Posterior vena cava (tissue), 2 donors: ENCODE measurements at places on chromosomes 1 and 21. TPM values are rescaled to one million over a fixed set of nuclear protein-coding genes. Genes with fewer than 3 reads are reported as not detected.

GRCh38 chr1:65623895-65624294 is 168.8 kb upstream of the PDE4B start:
- DNase-seq = no peak

GRCh38 chr1:75808921-75809320 is 12.2 kb downstream of the MSH4 start:
- no peak for DNase-seq

DNA sequence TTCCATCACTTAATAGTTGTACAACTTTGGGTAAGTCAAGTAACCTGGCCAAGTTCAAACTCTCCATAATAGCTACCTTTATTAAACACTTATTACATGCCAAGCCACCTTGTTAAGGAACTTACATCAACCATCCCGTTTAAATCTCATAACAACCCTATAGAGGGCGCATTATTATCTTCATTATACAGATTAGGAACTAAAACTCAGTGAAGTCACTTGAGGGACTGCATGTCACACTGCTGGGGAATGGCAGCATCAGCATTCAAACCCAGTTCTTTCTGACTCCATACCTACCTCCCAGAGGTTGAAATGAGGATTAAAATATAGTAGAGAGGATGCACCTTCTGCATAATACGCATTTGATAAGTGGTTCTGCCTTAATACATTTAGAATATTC is 47.1 kb upstream of the PLA2G2C start:
- no peak for DNase-seq

DNA sequence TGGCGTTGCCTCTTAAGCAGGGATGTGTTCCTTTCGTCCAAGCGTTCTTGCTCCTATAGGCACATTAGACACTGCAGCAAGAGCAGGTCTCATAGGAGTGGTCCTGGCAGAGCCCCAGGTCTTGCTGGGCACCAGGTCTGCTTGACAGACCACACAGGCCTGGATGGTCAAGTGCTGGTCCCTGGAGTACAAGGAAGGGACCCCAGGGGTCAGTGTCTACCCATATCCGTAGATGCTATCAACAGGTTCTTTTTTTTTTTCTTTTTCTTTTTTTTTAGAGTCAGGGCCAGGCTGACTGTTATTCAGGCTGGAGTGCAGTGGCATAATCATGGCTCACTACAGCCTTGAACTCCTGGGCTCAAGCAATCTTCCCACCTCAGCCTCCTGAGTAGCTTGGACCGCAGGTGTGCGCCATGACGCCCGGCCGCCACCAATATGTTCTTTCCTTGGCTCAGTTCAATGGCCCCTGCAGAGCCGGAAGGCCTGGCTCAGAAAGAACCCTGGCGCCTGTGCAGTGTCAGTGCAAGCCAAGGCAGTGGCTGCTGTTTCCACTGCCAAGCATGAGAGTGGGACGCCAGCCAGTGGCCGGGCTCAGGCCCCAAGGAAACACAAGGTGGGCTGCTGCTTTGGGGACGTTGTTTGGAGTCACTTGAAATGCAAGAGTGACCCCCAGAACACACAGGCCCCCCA is 10.0 kb upstream of the TNFRSF8 start:
- DNase-seq = no peak

GRCh38 chr1:116128664-116129063 is 17.5 kb downstream of the MAB21L3 start:
- no peak for DNase-seq

DNA sequence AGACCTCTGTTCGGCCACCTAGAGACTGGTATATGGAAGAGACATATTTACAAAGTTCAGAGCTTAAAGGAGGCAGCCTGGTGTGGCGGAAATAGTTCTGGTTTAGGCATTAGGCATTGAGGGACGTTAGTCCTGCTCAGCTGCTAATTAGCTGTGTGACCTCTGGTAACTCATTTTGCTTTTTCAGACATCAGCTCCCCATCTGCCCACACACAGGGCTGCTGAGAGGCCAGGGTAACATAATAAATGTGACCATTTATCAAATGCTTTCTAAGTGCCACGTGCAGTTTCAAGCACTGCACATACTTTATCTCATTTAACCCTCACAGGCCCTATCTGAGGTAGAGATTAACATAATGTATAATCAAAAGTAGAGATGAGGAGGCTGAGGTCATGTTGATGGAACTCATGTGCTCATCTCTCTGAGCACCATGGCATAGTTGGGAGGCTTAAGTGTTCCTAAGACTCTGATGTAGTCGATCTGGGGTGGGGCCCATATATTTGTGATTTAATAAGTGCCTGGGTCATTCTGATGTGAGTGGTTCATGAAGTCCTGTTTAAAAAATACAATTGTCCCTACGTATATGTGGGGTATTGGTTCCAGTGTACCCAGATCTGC is 267.2 kb upstream of the PLXNA2 start:
- no peak for DNase-seq

GRCh38 chr1:55893155-55893554 is 678.0 kb upstream of the USP24 start:
- DNase-seq = no peak

DNA sequence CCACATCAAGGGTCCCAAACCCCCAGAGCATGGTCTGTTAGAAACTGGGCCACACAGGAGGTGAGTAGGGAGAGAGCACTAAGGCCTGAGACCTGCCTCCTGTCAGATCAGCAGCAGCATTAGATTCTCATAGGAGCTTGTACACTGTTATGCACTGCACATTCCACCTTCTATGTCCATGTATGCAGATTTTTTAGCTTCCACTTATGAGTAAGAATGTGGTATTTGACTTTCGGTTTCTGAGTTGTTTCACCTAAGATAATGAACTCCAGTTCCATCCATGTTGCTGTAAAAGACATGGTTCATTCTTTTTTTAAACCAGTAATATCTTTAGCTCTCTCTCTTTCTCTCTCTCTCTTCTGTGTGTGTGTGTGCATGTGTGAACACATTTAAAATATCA is 663 bp upstream of the GBP6 start:
- no peak for DNase-seq

- no peak for DNase-seq
Measured at GRCh38 chr1:242139442-242139841, 140.5 kb upstream of the MAP1LC3C start.

DNA sequence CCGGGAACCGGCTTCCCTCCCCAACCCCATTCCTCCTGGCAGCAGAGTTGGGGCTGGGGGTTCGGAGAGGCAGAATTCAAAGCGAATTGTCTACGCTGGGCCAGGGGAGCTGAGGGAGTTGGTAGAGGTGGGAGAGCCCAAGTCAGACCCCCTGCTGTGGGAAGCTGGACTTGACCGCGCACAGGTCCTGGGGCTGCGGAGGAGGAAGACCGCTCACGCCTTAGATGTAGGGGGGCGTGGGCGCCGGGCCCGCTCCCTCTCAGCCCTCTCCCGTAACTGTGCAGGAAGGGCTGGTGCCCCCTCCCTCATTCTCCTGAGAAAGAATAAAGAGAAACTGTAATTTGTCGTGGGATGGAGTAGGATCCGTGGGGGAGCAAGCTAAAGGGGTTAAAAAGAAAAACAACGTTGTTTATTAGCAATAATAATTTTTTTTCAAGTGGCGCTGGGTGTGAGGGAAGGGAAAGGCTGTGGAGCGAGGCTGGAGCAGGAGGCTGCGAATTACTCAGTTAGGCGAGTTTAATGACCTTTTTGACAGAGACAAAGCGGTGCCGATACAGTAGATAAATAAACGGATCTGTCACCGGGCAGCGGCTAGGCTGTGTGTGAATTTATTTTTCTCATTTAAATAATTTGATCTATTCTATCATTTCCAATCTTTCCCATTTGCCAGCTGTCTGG is 838 bp upstream of the GRIK3 start:
- no peak for DNase-seq

DNA sequence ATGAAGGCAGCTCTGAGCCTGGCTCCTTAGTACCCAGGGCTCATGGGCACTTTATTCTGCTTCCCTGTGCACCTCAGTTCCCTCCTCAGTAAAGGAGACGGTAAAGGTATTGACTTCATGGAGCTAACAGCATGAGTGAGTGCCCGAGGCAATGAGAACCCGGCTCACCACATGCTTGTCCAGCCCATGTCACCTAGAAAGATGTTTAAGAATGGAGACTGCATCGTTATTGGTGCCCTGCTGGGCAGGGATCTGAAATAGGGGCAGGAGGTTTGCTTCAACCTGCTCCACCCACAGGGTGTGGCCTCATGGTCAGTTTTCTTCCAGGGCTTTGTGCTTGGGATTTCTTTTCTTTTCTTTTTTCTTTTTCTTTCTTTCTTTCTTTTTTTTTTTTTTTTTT is 7.0 kb upstream of the KCNE1 start:
- no peak for DNase-seq

- no peak for DNase-seq
Measured at GRCh38 chr1:50074931-50075330, 33.8 kb upstream of the ELAVL4 start.

DNA sequence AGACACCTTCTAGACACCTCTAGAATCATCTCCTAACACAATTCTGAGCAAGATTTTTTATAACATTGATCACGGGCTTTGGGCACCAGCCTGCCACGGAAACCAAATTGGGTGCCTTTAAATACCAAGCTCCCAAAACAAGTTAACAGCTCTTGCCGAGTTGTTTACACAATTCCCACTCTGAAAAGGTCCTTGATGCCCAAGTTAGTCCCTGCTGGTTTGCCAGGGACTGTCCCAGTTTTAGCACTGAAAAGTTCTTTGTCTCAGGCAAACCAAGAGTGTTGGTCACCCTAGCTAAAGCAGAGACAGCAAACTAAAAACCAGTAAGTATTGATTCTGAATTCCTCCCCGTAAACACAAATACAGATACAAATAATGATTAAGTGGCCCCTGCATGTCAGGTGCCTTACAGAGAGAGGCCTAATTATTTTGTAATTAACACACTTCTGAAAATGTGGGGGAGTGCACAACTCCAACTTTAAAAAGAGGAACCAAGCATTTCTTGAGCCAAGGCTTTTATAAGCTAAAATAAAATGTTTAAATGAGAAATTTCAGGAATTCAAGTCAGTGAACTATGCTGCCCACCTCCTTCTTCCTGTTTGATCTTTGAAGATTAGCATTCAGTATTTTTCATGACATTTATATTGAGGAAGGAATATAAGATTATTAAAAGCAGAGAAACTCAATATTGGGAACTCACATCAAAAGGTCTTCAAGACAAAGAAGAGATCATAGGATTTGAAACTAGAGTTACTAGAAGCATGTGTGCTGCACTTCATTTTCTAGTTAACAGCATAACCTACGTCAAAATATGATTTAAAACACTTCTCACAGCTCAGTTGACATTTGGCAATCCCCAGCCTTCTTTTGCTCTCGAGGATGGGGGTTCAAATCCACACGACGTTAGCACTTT is 9.0 kb upstream of the UBE2U start:
- no peak for DNase-seq

DNA sequence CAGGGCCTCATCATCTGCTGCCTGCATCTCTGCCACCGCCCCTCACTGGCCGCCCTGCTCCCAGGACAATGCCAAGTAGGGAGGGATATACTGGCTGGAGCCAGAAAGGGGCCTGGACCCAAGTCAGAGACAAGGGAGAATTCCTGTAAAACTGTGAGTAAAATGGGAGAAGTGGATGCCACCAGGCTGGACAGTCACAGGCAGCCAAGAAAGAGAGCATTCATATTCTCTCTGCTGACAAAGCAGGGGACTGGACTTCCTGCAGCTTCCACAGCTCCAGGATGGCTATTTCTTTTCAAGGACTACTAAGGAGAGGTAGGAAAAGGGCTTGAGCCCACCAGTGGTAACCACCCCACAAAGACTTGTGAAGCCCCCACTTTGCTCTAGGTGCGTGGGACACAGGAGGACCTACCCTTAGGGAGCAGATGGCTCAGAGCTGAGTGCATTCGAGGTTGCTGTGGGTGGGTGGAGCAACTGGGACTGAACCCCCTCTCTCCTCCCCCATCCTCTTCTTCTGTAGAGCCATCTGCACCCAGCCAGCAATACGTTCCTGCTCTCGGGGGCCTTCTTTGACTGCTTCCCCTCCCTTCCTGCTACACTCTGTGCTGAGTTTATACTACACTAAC is 57.5 kb downstream of the GLIS1 start:
- DNase-seq = no peak

- peak; percentile 34 for DNase-seq
Measured at GRCh38 chr1:117608115-117608615, 2.3 kb downstream of the TENT5C start.

GRCh38 chr1:54294887-54295286 is 94.9 kb downstream of the MRPL37 start:
- DNase-seq = no peak

DNA sequence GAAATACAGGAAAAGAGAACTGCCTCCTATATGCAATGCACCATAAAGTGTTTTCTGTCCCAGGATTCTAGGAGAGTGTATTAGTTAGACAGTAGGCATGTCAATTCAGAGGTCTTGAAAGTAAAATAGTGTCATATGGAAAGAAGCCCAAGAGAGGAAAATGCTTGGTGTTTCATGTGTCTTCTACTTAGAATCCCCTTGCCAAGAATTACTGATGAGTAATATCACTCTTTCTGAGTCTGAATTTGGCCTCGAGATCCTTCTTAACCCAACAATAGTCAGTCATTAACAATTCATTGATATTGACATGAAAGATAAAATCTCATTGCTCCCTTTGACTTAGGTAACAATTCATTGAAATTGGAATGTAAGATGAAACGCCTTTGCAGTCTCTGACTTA is 972.2 kb downstream of the TTLL7 start:
- no peak for DNase-seq

DNA sequence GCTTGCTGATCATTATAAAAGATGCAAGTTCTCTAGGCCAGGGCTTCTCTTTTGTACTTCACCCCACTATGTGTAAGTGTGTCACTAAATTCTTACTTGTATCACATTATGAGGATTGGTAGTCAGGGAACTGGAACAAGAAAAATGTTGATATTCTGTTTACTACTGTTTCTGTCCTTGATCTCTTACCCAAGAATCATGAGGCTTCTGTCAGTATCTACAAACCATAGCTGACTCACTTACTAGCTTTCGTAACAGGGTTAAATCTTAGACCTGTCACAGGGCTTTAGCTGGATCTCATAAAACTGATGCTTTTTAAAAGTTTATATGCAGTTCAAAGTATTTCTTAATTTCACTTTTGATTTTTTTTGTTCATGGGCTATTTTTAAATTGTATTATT is 681.2 kb downstream of the PLPP3 start:
- DNase-seq = no peak

DNA sequence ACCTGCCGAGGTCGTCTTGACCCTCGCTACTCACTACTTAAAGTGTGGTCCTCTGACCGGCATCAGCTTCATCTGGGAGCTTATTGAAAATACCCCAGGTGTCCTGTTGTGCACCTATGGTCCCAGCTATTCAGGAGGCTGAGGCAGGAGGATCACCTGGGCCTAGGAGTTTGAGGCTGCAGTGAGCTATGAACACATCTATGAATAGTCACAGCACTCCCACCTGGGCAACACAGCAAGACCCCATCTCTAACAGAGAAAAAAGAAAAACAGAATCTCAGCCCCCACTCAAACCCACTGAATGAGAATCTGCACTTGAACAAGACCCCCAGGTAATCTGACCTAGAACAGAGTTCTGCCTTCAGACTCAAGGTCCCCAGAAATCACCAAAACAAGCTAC is 8.7 kb upstream of the OLIG1 start:
- DNase-seq = no peak

The CASQ1 gene
- total RNA-seq = 4.5 TPM

The FMOD gene
- 216 TPM for total RNA-seq

The RCAN1 gene
- 180 TPM for total RNA-seq

The CBR1 gene
- 44.4 TPM for total RNA-seq

The USH2A gene
- not detected for total RNA-seq

The CLCNKB gene
- total RNA-seq = 0.62 TPM

The FAM76A gene
- total RNA-seq = 21.0 TPM

The FCRLA gene
- not detected for total RNA-seq
